COR-L47 (cell line): ENCODE measurements at places on chromosomes 11 and 22.

DNA sequence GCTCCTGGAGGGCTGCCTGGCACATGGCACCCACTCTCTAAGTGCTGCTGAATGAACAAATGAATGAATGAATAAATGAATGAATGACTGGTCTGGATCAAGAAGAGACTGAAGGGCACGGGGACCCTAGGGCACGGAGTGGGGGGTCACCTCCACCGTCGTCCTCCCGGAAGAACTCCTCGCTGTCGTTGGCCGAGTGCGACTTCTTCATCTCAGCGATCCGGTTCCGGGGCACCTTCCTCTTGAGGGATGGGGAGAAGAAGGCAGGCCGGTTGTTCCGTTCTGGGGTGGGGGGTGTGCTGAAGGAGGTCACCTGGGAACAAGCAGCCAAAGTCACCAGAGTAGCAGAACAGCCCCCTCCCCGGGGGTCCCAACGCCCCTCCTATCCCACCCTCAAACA, 36.0 kb downstream of the NUP50 start:
- DNase-seq, result no peak

DNA sequence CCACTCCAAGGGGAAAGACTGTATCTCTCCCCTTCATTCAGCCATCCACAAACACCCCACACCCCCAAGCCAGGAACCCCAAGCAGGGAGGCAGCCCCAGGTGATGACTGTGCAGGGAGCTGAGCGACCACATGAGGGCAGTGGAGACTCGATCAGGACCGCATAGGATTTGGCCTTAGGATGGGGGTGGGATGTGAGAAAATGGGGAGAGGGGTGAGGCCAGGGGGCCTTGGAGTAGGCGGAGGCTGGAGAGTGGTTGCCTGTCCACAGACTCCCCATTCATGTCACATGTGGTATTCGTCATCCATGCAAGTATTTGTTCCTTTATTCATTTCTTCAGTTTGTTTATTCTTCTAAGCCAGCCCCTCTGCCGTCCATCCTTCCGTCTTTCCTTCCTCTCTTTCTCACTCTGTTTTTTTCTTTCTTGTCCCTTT, 2.7 kb upstream of the RHOD start:
- peak; percentile 7 for DNase-seq

- no peak for DNase-seq
These were observed 741.1 kb upstream of the LUZP2 start for GRCh38 chr11:23755769-23756168.

DNA sequence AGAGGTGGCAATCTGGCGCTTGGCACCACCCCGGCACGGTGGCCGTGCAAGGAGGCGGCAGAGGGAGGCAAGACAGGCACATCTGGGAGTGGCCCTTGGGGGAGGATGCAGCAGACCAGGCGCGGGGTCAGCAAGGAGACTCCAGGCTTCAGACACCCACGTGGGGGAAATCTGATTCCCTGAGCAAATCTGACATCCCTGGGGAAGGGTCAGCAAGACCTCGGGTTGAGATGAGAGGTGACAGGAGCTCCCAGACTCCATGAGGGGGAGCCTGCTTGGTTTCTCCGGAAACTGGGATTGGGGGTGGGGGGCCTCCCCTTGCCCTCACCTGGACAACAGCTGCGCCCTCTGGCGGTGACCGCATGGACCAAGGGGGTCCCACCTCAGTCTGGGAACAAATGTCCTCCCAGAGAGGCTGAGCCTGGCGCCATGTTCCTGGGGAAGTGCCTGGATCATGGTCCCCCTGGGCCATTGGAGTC, 4.0 kb upstream of the RCOR2 start:
- DNase-seq, result no peak

DNA sequence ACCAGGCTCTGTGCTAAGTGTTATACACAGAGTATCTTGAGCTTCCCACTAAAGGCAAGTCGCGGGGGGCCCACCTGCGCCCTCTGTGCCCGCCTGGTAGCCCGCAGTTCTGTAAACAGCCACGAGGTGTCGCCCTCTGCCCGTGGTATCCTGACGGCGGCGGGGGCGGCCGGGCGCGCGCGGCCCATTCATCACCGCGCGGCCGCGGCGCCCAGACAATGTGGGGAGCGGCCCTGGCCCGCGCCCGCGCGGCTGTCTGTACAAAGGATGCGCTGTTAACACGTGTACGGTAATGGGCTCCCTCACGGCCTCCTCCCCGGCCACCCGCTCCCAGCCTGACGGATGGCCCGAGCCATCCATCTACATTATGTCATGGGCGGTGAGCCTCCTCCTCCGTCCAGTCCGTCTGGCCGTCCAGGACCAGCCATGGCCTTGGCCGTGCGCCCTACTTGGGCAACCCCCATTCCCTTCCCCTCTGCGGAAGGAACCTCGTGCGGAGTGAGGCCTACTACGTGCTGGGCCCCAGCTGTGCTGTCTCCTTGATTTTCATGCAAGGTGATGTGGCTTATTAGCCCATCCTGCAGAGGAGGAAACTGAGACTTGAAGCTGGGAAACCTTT, 99.4 kb downstream of the MIAT start:
- peak; percentile 48 for DNase-seq
